CD4-positive, alpha-beta T cell treated with Interleukin-17A for 1 hour (primary cell): ENCODE measurements at places on chromosomes 16 and 17.

GRCh38 chr17:79909121-79909520, 69.9 kb upstream of the CBX4 start:
- no peak for DNase-seq

DNA sequence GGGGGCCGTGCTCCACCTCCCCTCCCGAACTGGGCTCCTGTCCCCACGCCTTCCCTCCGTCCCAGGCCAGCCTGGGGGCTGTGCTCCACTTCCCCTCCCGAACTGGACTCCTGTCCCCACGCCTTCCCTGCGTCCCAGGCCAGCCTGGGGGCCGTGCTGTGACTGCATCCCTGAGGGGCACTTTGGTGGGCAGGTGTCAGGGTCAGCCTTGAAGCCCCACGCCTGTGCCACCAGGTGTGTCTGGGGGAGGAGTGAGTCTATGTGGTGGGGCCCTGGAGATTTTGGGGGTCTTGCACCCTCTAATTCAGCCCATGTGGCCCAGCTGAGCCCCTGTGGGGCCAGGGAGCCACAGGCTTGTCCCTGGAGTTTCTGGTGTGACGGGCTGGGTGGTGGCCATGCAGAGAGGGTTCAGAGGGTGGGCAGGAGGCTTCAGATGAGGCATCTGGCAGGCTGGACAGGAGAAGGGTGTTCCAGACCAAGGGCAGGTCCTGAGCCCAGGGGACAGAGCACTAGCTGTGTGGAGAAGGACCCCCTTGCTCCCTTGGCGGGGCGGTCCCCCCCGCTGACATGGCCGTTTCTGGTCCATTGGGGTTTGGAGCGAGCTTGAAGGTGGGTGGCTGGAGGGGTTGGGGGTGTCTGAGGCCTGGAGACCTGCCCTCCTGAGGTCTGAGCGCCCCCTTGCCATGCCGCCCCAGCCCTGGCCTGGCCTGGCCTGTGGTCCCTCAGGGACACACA, 8.2 kb downstream of the NHERF2 start:
- DNase-seq = no peak

GRCh38 chr17:39676198-39676819, 8.1 kb downstream of the PNMT start:
- peak; percentile 76 for DNase-seq

GRCh38 chr17:1077581-1077985, 80.7 kb downstream of the TIMM22 start:
- no peak for DNase-seq

DNA sequence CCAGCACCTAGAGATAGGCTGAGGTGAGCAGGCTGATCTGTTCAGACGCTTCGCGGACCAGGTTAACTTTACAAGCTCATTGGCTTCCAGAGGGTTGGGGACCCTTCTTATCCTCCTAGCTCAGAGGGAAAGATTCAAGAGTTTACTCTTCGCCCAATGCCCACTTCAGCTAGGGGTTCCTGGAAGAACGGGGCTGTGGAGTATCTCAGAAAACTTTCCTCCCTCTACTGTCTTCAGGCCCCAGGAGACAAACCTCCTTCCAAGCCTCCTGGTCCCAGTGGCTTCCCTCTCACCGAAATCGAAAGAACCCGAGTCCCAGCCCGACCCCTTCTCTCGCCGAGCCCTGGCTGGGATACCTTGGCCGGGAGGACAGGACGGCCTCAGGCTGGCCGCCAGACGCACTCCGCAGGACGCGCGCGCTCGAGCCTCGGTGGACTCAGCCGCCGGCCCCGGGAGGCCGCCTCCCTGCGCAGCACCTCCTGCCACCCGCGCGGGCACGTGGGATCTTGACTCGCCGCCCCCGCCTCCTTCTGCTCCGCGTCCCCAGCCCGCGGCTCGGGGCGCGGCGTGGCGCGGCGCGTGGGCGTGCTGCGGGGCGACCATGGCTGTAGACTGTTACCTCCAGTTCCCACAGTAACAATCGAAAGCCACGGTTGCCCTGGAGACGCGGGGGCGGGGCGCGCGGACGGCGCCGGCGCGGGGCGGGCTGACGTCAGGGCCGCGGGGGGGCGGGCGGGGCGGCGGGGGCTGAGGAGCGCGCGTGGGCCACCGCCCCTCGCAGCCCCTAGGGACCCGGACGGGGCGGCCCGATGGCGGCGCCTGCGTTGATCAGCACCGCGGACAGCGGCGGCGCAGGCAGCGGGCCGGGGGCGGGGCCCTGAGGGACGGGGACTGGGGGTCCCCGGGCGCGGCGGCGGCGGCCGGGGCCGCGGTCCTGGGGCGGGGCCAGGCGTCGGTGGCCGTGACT, 5.3 kb upstream of the HIC1 start:
- DNase-seq = peak; percentile 95

GRCh38 chr16:1290063-1290501, 19.4 kb upstream of the UBE2I start:
- DNase-seq = no peak

- DNase-seq = no peak
Measured at GRCh38 chr16:79401157-79401556, 199.4 kb downstream of the MAF start.

- DNase-seq = no peak
Measured at GRCh38 chr16:11597235-11598095, 10.7 kb upstream of the LITAF start.

- peak; percentile 80 for DNase-seq
Measured at GRCh38 chr17:78736526-78737079, 45.5 kb downstream of the CYTH1 start.

DNA sequence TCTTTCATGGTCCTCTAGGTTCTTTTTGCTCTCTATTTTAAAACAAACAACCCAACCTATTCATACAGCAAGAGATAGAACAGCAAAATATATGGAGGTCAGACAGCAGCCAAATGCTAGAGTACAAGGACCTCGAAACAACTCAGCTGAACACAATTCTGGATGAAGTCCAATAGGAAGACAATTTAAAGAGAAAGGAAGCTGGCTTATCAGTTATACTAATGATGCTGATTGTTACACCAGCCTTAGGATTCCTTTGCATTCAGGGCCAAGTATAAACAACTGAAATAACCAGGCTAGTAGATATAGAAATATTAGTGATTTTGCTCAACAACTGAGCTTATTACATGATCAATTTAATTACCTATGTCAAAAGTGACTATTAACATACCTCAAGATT, 2.5 kb downstream of the SSH2 start:
- DNase-seq = no peak

DNA sequence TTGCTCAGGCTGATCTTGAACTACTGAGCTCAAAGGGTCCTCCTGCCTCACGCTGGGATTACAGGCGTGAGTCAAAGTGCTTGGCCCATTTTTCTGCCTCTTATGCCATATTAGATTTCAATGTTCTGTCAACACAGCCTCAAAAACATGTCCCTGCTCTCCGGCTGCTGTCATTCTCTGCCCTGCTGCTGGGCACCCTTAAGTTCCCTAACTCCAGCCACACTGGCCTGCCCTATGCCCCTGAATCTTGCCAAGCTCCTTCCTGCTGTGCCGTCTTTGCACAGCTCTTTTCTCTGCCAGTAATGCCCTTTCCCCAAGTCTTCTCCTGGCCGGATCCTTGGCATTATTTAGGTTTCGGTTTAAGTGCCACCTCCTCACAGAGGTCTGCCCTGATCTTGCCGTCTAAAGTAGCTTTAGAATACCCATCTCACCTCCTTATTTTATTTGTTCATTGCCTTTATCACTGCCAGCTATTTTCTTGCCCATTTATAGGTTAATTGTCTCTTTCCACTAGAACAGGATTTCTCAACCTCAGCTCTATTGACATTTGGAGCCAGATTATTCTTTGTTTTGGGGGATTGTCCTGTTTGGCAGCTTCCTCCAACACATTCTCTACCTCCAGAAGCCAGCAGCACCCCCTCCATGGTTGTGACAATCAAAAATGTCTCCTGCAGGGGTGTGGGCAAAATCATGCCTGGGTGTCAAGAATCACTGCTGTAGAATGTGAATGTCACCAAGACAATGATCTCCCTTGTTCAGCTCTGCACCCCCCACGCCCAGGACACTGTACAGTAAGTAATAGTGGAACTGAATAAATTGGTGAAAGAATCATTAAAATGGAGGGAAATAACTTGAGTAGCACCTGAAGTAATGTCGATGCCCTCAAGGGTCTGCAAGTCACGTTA, 168.2 kb downstream of the CYLD start:
- no peak for DNase-seq

GRCh38 chr17:2929881-2930533, 133.4 kb downstream of the OR1D5 start:
- peak; percentile 17 for DNase-seq

- peak; percentile 75 for DNase-seq
Measured at GRCh38 chr17:57671667-57672632, 73.1 kb downstream of the CCDC182 start.

- peak; percentile 93 for DNase-seq
Measured at GRCh38 chr16:70523076-70523742, at the start of gene COG4. Gene COG4, minus strand, starts transcription at chr16:70523554. Its CDS starts 11 bp downstream, at chr16:70523543.

DNA sequence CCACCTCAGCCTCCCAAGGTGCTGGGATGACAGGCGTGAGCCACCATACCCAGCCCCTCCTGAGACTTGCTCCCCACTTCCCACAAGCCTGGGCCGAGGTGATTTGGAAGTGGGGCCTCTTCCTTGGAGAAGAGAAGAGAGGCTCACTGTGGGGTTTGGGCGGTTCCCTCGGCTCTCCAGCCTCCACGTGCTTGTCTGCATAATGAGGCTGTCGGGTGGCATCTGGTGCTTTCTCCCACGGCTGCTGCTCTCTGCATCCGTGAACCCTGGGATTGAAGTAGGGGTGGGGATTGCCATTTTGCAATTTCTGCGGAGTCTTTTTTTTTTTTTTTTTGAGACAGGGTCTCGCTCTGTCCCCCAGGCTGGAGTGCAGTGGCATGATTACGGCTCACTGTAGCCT, 101.4 kb downstream of the RAP1GAP2 start:
- no peak for DNase-seq
